Stimulated activated CD4-positive, alpha-beta T cell treated with anti-CD3 and anti-CD28 coated beads, Interleukin-12 subunit alpha, Interleukin-12 subunit beta, amount 100 ng/mL, for 24 hours (primary cell): ENCODE measurements at places on chromosomes 6 and 20.

DNA sequence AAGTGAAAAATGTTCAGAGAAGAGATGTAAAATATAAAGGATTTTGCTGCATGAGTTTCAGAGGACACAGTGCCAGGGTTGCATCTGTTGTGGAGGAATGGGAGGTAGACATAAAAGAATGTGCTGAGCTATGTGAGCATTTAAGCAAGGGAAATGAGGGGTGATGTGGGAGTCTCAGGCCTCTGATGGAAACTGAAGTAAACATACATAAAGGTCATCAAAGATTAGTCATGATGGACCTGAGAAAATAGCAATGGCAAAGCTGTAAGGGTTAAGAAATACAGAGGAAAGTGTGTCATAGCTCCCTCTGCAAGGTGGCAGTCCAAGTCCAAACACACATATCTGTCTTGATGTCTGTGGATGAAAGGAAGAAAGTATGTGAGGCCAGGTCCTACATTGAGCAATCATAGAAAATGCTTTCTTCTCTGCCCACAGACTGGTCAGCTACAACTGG, 306.6 kb upstream of the ECI2 start:
- no peak for DNase-seq

DNA sequence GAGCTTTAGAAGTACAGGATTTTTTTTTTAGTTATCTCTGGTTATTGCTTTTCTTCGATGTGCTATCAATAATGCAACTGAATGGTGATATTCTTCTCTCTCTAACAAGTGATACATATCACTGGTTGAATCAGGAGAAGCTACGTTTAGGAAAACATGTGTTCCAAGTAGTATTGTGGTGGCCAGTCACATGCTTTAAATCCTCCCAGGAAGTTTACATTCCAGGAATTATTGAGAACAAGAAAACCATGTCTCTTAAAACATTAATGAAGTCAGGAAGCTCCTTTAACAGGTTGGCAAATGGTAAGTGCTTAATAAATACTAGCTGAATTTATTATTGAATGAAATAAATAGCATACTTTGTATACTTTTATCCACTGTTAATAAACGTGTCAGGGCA, 371.1 kb downstream of the BCKDHB start:
- no peak for DNase-seq

GRCh38 chr6:169839898-169840631, 88.6 kb downstream of the ERMARD start:
- DNase-seq, result no peak

DNA sequence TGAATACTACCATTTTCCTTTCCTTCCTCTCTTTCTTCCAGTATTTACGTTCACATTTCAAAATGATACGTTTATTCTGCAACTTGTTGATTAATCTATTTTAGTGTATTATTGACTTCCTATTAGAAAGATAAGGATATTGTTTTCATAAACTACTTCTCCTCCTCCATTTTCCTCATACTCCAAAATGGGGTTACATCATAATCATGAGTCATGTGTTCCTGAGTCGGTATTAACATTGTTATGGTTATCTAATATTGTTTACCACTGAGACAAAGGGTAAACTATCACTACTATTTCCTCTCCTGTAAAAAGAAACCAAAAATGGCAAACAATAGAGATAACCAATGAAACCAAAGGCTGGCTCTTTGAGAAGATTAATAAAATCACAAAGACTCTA, 126.5 kb upstream of the CDYL start:
- DNase-seq, result no peak

DNA sequence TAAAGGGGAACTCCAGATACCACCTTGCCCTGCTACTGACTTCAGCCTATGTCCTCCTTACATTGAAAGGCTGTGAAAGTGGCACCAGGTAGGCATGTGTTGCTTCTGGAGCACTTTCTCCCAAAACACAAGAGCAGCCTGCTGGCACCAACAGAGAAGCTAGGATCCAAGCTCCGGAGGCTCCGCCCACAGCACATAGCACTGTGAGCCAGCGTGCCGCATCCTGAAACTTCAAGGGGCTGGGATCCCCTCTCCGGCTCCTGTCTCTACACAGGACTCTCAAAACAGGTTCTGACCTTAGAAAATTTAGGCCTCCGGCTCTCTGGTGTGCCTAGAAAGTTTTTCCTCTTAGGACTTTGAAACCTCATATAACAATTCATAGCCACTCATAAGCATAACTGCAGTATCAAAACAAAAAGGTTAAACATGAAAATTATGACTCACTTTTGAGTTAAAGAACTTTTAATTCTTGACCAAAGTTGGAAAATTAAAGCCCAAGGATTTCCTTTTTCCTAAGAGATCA, 41.1 kb downstream of the EZR start:
- DNase-seq, result no peak

GRCh38 chr6:158357570-158358216, 45.4 kb downstream of the TULP4 start:
- DNase-seq, result no peak

DNA sequence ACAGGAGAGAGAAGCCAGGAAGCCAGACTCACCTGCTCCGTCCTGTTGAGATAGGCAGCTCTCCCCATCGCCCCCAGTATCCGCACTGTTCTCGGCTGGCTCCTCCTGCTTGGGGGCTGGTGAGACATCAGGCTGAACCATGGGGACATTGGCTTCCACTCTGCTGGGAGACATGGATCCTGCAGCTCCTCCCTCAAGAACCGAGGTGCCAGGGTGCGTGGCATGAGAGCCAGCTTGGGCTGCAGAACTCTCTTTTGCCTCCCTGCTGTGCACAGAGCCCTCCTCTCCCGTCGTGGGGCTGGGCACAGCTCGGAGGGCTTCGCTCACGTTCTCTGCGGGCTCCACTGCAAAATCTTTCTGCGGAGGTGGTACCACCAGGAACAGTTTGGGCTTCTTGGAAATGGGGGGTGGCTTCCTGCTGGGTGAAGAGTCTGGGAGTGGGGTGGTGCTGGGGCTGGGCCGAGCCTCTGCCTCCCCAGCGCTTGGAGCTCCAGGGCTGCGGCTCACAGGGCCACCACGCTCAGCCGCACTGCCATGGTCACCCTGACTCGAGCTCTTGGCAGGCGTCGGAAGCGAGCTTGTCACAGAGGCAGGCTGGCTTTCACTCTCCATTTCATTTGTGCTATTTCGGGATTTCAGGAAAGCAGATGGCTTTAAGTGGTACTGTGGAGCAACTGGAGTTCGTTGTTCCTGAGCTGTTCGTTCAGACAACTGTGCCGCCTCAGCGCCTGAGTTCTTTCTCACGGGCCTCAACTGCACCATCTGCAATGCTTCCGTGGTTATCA, 26.5 kb downstream of the HEBP2 start:
- DNase-seq, result no peak

DNA sequence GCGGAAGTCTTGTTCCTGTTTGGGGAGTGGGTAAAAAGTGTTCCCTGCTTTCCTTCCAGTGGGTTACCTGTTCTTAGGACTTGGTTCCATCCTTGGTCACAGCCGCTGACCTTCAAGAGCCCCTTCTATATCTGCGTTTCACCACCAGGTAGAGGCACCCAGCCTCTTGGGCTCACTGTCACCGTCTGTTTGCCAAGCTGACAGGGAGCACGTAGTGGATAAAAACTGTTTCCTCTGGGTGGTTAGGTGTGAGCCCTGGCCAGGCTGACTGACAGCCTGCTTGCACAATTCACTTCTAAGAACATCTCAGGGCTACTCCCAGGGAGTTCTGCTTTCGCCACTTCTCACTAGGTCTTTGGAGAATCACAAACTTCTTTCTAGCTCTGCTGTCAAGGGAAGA, 1.8 kb upstream of the JPH2 start:
- no peak for DNase-seq

- DNase-seq, result no peak
Measured at GRCh38 chr6:24191346-24191745, 65.3 kb downstream of the NRSN1 start.

DNA sequence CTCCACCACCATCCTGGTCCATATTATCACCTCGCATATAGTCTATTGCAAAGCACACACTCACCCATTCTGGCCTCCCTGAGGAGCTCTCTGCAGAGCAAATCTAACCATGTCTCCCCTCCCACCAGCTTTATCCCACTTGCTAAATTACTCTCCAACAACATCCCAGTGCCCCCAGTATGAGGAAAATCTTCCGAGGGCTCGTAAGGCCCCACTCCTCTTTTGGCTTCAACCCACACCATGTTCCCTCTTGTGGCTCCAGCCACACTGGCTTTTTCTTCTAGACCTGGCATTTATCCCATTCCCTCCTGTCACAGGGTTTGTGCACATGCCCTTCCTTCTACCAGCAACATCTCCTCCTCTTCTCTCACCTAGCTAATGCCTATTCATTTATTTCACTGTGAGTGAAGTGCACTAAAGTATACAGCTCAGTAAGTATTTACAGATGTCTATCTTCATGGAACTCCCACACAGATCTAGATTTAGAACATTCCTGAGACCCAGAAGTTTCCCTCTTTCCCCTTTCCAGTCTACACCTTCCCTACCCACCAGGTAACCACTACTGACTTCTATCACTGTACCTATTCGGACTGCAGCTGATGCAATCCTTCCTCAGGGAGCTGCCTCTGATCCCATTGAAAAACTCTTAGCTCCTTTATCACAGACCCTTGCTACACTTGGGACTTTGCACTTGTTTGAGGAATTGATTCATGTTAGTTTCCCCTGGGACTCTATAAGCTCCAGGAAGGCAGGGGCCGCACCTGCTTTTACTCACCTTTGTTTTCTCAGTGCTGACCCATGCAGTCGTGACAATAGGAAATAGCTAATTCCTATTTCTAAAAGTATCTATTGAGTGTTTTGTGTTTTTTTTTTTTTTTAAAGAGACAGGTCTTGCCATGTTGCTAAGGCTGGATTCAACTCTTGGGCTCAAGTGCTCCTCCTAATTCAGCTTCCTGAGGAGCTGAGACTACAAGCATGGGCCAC, 15.5 kb downstream of the MRPL14 start:
- DNase-seq, result no peak

DNA sequence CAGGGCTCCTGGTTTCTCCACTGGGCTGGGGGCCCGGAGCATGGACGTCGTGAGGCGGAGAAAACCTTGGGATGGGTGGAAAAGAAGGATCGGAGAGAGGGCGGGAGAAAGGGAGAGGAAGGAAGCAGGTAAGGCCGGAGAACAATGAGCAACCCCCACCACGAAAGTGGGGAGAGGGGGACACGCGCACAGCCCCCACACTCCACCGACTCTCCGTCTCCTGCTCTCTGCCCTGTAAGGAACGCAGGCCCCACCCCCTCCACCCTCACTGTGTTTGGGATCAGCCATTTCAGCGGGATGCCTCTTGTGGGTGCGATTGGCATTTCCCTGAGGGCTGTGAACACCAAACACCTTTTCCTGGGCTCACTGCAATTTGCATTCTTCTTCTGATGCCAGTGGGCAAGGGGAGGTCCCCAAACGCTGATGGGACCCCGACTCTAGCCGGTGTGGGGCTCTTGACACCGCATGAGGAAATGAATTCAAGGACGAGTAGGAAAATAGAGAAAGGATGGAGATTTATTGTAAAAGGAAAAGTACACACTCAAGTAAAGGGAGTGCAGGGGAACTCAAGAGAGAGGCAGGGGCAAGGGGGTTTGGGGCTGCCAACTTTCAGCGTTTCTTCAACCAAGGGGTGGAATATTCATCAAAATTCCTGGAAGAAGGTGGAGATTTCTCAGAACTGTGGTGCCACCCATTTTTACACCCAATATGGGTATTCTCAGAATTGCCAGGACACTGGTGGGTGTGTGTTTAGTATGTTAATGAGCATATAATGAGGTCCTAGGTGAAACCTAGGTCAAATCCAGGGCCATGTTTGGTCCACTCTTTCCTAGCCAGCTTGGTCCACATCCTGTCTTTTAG, 13.1 kb upstream of the RAET1L start:
- DNase-seq, result no peak

- DNase-seq, result no peak
Measured at GRCh38 chr20:11331096-11331495, 586.6 kb upstream of the BTBD3 start.

DNA sequence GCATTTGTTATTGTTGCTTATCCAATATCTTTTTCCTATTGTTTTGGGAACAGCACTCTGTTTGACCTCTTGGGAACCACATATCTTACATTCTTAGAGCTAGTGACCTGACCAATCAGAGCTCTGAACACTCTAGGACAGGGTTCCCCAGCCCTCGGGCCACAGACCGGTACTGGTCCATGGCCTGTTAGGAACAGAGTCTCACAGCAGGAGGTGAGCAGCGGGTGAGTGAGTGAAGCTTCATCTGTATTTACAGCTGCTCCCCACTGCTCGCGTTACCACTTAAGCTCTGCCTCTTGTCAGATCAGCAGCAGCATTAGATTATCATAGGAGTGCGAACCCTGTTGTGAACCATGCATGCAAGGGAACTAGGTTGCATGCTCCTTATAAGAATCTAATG, 226.0 kb upstream of the TSHZ2 start:
- DNase-seq, result no peak

DNA sequence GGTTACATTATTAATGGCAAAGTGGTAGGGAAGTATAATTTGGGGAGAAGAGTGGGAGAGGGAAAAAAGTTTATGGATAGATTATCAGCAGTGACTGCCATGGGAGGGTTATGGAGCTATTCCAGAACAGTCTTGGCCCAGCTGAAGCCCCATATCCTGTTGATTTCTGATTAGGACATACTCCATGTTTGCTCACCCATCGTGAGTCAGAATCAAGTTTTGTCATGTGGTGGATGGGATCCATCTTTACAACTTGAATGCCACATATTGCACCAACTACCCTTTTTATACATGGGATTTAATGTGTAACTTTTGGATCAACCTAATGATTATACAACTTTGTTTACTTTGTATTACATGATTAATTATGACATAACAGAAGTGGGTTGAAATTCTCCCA, 217.0 kb downstream of the HAO1 start:
- no peak for DNase-seq

GRCh38 chr6:81758221-81758620, 5.7 kb upstream of the TENT5A start:
- no peak for DNase-seq

DNA sequence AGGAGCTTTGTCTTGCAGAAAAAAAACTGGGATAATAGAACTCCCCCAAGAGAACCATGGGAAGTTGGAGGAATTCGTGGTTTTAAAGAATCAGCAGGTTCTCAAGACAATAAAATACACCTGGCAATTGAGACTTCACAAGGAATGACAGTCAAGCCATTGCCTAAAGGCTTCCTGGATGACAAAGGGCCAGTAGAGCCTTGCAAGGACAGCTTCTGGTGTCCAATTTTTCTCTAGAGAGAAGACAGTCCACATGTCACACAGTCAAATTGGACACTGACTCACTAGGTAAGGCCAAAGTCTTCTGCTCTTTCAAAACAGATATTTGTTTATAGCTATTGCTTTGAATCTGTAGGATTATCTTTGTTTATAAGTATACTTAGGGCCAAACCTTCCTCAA, 80.3 kb upstream of the BMP5 start:
- DNase-seq, result no peak

- DNase-seq, result no peak
Measured at GRCh38 chr20:34639755-34640222, 37.1 kb downstream of the PIGU start.

DNA sequence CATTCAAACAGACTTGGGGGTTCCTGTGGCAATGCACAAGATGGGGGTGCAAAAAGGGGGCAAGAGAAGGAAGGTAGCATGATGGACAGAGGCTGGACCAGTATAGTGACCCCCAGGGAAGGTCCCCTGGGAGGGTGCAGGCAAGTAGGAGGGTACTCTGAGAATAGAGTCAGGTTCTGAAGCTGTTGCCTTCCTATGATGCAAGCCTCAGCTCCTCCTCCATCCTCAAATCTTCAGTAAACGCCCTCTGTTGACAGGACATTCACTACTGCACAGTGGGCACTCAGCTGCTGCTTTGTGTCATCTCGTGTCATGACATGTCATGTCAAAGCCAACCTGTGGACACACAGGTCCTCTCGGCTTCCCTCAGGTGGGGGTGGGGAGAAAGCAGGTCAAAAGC, 5.8 kb upstream of the SDCBP2 start:
- DNase-seq, result no peak
